ENCODE measurements at places on chromosomes 4 and X. TPM values are rescaled to one million over a fixed set of nuclear protein-coding genes. Genes with fewer than 3 reads are reported as not detected.

The SPACA5 gene
- not detected for total RNA-seq

DNA sequence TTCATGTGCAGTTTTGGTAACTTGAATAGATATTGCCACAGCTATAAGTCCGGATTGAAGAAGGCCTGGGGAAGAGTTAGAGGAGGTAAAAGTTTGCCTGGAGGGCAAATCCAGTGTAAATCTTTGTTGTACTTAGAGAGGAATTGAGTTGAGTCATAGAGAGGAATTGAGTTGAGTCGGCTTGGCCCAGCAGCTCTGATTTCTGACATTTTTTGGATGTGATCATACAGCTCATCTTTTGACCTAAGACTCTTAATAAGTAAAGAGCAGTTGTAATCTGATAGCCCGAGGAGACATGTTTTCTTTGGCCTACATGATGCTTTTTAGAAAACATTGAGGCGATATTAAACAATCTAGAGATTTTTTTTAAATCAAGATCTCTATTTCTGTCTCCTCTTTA, 3.9 kb downstream of the KIT start:
- H3K36me3 ChIP-seq, result no peaks in the 10 kb centered on the region
- H3K4me3 ChIP-seq, result no peak overlapping the region
- no peak overlapping the region for H3K27ac ChIP-seq
- H3K4me1 ChIP-seq, result peaks cover 20% of the 10 kb centered on the region

DNA sequence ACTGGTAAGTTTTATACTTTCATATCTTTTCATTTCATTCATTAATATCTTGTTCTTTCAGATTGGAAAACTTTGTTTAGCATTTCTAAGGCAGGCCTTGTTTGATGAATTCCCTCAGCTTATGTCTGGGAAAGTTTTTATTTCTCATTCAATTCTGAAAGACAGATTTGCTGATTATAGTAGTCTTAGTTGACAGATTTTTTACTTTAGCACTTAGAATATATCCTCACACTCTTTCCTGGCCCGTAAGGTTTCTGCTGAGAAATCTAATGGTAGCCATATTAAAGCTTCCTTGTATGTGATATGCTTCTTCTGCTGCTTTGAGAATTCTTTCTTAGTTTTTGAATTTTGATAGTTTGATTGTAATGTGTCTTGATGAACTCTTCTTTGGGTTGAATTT, 296.6 kb downstream of the CHIC1 start:
- no peak for DNase-seq
- H3K4me1 ChIP-seq, result no peaks in the 10 kb centered on the region
- H3K36me3 ChIP-seq, result no peaks in the 10 kb centered on the region
- H3K27me3 ChIP-seq, result no peaks in the 10 kb centered on the region
- no peak overlapping the region for H3K4me3 ChIP-seq
- H3K27ac ChIP-seq, result no peak overlapping the region

DNA sequence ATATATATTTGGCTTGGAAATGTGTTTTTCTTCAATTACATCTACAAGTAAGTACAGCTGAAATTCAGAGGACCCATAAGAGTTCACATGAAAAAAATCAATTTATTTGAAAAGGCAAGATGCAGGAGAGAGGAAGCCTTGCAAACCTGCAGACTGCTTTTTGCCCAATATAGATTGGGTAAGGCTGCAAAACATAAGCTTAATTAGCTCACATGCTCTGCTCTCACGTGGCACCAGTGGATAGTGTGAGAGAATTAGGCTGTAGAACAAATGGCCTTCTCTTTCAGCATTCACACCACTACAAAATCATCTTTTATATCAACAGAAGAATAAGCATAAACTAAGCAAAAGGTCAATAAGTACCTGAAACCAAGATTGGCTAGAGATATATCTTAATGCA, 26.1 kb downstream of the NUDT6 start:
- H3K4me1 ChIP-seq, result no peaks in the 10 kb centered on the region
- no peak for DNase-seq
- no peak overlapping the region for H3K4me3 ChIP-seq
- no peaks in the 10 kb centered on the region for H3K36me3 ChIP-seq

The MFAP3L gene
- 0.74 TPM for total RNA-seq

GRCh38 chrX:3271834-3272186, 74.6 kb downstream of the MXRA5 start:
- no peak for DNase-seq
- no peak overlapping the region for H3K27ac ChIP-seq
- H3K4me1 ChIP-seq, result no peaks in the 10 kb centered on the region
- H3K27me3 ChIP-seq, result no peaks in the 10 kb centered on the region
- no peaks in the 10 kb centered on the region for H3K36me3 ChIP-seq

The ART3 gene
- not detected for total RNA-seq

DNA sequence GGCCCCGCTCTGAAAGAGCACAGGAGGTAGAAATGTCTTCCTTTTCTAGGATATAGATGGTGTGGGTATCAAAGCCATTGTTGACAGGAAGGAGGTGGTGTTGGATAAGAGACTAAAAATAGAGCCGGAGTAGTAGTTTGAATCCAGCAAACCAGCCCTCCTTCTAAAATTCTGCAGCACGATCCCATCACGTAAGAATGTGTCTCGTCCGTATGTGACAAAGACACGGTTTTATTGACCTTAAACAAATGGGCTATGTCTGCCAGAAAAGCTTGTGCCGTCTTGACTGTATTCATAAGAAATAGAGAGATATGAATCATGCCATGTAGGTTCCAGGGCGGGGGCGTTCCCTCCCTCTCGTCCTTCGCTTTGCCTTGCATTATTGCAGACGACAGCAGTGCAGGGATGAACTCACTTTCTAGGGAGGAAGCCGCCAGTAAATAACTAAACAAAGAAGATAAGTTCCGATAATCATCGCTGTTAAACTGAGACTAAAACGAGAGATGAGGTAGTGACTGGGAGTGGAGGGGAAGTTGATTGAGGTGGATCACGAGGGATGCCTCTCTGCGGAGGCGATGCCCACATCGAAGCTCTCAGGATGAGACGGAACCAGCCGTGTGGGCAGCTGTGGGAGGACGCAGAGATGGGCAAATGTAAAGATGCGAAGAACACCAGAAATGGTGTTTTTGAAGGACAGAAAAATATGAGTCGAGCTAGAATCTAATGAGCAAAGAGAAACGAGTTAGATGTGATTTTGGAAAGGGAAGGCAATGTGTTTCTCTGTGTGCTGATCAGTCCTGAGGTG, 3.4 kb downstream of the TENM3 start:
- H3K27ac ChIP-seq, result no peak overlapping the region
- no peak overlapping the region for H3K4me3 ChIP-seq
- no peak for DNase-seq
- H3K36me3 ChIP-seq, result no peaks in the 10 kb centered on the region

GRCh38 chr4:5798462-5798861, 87.5 kb downstream of the EVC start:
- no peaks in the 10 kb centered on the region for H3K27me3 ChIP-seq

GRCh38 chrX:83469551-83469950, 38.5 kb upstream of the POU3F4 start:
- no peak overlapping the region for H3K4me3 ChIP-seq
- no peaks in the 10 kb centered on the region for H3K36me3 ChIP-seq
- no peak overlapping the region for H3K27ac ChIP-seq
- peak; percentile 9 for DNase-seq

- peaks cover 8% of the 10 kb centered on the region for H3K27me3 ChIP-seq
- H3K4me1 ChIP-seq, result no peaks in the 10 kb centered on the region
- H3K36me3 ChIP-seq, result no peaks in the 10 kb centered on the region
- no peak overlapping the region for H3K4me3 ChIP-seq
- no peak overlapping the region for H3K27ac ChIP-seq
Observed at GRCh38 chr4:155497306-155497705, 120.5 kb upstream of the MAP9 start.

GRCh38 chr4:39719804-39720580, 22.1 kb downstream of the UBE2K start:
- H3K4me3 ChIP-seq, result no peak overlapping the region
- peaks cover 42% of the 10 kb centered on the region for H3K4me1 ChIP-seq
- DNase-seq, result no peak
- peaks cover 15% of the 10 kb centered on the region for H3K36me3 ChIP-seq

DNA sequence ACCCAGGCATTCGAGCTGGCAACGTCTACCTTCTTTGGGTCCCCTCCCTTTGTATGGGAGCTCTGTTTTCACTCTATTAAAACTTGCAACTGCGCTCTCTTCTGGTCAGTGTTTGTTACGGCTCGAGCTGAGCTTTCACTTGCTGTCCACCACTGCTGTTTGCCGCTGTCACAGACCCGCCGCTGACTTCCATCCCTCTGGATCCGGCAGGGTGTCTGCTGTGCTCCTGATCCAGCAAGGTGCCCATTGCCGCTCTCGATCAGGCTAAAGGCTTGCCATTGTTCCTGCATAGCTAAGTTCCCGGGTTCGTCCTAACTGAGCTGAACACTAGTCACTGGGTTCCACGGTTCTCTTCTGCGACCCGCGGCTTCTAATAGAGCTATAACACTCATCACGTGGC, 183.5 kb upstream of the GALNTL6 start:
- no peak for DNase-seq
- no peaks in the 10 kb centered on the region for H3K4me1 ChIP-seq
- H3K27ac ChIP-seq, result no peak overlapping the region
- H3K27me3 ChIP-seq, result no peaks in the 10 kb centered on the region
- no peak overlapping the region for H3K4me3 ChIP-seq
- H3K36me3 ChIP-seq, result no peaks in the 10 kb centered on the region

DNA sequence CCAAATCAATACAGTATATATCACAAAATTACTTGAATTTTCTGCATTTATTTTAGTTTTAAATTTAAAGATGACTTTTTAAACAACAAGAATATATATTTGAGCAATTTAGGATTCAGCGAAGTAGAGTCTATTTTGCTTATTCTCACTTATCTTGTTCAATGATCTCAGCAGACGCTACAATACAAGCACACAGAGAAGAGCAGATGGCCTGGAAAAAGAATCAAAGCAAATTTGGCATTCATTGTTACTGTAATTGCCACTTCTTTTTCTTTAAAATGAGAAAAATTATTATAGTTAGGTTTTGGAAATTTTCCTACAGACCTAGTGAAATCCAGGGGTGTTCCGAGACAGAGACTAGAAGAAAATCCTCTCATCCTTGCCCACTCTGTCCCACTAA, 57.5 kb downstream of the NPY1R start:
- no peak overlapping the region for H3K27ac ChIP-seq
- no peaks in the 10 kb centered on the region for H3K36me3 ChIP-seq
- no peak for DNase-seq
- no peaks in the 10 kb centered on the region for H3K4me1 ChIP-seq
- H3K27me3 ChIP-seq, result peaks cover 2% of the 10 kb centered on the region
- no peak overlapping the region for H3K4me3 ChIP-seq

- H3K36me3 ChIP-seq, result no peaks in the 10 kb centered on the region
- peaks cover 9% of the 10 kb centered on the region for H3K4me1 ChIP-seq
- no peak for DNase-seq
- peak overlapping the region; percentile 16 for H3K4me3 ChIP-seq
Observed at GRCh38 chr4:183100827-183101226, 1.8 kb downstream of the WWC2 start.
